ENCODE measurements at places on chromosomes 3 and 15.

- DNase-seq = peak; percentile 68
These were observed 832 bp downstream of the TGFBR2 start for GRCh38 chr3:30607032-30607833.

- DNase-seq = no peak
These were observed 606.8 kb downstream of the UNC13C start for GRCh38 chr15:54585063-54585462.

GRCh38 chr3:135228201-135228600 lies 433.1 kb downstream of the EPHB1 start:
- no peak for DNase-seq

GRCh38 chr15:26475554-26475953 lies 297.3 kb downstream of the GABRB3 start:
- no peak for DNase-seq

- DNase-seq = no peak
These were observed 30.8 kb downstream of the SH3GL3 start for GRCh38 chr15:83477808-83478537.

DNA sequence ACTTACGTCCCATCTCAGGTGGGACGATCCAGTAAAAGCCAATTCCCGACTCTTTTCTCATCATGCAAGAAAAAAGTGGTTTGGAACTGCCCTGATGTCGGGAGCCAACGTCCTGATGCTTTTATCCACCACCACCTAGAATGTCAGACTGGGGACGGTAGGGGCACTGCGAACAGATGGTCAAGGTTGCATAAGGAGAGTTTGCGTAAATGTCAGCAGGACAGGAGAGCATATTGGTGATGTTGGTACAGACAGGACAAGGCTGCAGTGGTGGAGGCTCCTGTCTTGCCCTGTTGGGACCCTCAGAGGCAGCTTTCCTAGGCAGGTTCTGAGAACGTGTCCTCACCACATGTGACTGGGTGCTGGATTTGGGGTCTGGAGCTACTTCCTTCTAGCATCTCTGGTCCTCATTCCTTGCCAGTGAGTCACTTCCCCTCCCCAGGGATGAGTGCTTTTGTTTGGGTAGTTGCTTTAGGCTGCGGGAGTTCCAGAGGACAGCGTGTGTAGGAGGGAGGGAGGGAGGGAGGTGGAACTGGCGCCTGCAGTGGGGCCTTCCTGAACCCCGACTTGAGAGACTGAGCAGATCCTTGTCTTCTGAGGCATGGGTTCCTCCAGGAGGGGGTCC lies 21.0 kb downstream of the THSD4 start:
- DNase-seq = peak; percentile 92

DNA sequence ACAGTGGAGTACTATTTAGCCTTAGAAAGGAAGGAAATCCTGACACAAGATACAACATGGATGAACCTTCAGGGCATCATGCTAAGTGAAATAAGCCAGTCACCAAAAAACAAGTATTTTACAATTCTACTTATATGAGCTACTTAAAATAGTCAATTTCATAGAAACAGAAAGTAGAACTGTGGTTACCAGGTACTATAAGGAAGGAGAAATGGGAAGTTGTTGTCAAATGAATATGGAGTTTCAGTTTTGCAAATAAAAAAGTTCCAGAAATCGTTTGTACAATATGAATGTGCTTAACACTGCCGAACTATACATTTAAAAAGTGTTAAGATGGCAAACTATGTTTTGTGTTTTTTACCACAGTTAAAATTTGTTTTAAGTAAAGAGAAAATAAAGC lies 26.8 kb downstream of the TRANK1 start:
- no peak for DNase-seq

GRCh38 chr3:122322095-122323075 lies 2.7 kb upstream of the CSTA start:
- no peak for DNase-seq

GRCh38 chr15:79311901-79312553 lies 1.1 kb downstream of the TMED3 start:
- DNase-seq = no peak

GRCh38 chr15:66294157-66294931 lies 976 bp downstream of the DIS3L start:
- DNase-seq = no peak

GRCh38 chr3:71226565-71227269 lies 356.8 kb downstream of the FOXP1 start:
- no peak for DNase-seq

DNA sequence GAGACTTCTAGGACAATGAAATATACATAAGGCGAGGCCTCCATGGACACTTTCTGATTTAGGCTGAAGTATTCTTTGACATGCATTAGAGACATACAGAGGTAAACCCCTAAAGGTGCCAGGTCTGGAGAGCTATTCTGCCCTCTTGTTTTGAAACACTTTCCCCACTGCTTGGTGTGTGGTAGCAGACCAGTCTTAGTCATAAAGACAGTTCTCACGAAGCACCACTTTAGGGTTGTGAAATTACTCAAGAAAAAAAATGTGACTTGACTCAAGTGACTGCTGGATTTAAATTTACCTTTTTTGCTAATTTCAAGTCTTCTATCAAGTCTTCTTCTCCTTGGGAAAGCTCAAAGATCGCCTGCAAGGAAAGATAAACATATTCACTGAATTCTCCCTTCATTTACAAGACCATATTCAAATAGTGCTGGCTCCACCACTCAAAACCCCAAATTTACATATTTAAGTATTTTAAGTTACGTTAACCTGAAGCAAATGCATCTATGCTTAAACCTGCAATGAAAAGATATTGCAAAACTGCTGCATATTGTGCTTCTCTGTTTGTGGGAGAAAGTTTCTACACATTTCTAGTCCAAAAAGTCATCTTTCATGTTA lies 48.4 kb downstream of the ARHGEF3 start:
- no peak for DNase-seq

DNA sequence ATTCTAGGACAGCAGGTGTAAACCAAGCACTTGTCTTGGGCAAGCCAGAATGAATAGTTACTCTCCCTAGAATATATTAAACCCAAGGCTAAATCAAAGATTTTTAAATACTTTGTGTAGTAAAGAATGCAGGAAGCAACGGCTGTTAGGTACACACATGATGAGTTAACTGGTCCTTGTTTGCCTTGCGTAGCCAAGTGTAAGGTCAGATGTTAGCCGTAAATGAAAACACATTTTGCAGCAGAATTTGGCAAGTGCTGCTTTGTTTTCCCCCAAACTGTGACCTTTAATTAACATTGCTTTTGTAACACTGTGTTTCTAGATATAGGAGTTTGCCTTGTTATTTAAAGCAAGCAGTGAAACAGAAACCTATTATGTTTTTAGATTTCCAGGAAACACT lies 368.7 kb downstream of the IL5RA start:
- no peak for DNase-seq

DNA sequence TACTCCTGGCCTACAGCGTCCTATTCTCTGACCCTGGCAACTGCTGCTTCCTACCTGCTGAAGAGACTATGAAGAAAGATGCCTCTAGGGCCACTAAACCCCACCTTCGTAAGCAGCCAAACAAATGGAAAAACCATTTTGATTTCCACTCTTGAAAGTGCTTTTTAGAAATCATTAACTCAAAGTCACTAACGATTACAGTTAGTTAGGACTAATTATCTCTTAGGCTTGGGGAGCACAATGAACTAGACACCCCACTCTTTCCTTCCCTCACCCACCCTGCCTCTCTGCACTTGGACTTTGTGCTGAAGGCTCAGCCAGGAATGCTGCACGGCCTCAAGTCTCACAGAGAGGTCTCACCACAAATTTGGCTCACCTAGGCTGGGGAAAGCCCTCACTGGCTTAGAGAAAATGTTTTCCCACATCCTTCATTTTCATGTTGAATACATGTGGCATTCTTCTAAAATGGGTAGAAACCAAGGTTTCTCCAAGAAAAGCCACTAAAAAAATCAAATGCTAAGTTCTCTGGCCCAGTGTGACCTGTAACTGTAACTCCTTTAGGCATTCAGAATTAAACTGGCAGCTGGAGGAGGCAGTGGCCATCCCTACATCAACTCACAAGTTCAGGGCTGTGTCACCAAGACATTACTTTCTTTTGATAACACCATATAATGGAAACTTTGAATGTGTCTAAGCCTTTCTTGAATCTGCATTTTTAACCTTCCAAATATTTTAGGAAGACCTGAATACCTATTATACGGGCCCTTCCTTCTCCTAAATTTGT lies 47.1 kb downstream of the NPTN start:
- DNase-seq = no peak

DNA sequence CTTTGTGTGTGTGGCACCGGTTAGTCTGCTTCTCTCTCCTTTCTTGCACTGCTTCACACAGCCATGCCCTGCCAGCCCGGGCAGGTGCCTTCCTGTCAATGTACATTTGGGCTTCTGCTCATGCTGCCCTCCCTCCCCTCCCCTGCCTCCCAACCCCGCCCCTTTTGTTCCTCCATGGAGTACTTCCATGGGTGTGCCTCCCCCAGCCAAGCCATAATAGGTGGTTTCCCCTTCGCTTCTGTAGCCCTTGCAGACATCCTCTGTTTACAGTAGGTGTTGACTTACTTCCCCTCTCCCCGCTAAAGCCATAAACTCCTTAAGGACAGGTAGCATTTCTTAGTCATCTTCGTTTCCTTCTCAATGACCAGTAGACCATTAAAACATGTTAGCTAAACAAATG lies 31.8 kb upstream of the CRTC3 start:
- DNase-seq = no peak

DNA sequence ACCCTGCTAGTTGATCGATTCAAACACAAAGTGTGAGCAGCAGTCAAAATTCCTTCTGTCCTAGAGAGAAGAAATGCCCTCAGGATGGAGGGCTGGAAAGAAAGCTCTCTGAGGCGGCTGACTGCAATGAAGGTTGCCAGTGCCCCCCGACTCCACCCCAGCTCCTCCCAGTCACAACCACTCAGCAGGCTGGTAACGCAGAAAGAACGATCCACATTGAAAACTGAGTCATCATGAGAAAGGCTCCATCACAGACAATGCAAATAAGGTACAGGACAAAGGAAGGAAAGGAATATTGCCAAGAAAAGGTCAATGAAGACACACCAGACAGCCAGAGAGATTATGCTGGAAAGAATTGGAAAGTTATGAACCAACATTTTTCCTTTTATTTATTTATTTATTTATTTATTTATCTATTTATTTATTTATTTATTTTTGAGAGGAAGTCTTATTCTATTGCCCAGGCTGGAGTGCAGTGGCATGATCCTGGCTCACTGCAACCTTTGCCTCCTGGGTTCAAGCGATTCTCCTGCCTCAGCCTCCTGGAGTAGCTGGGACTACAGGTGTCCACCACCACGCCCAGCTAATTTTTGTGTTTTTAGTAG lies 17.4 kb upstream of the VGLL4 start:
- no peak for DNase-seq

DNA sequence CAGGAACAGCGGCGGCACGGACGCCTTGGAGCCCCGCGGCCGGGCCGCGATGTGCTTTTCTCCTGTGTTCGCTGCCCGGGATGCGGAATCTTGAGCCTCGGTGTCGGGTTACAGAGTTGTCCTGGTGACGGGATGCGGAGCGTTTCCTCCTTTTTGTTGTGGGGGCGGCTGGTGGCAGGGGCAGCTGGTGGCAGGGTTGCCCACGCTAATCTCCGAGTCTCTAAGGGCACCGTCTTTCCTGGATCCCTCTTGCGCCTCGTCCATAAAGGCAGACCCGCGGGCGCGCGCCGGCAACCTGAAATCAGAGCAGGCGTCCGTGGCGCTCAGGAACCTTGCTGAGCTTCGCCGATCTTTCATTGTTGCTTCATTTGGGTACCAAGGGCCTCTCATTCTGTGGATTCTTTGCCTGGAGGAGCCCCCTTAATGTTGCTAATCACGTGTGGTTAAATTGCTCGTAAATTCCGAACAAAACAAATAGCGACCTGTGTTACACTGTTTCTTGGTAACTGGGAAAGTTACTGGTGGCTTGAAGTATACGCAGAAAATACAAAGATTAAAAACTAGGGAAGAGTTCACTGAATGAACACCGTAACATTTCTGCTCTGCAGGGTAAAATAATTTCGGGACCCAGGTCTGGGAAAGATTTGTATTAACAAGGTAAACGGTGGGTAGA lies 844 bp upstream of the PFN2 start:
- DNase-seq = peak; percentile 68

- no peak for DNase-seq
These were observed 21.7 kb upstream of the TPM1 start for GRCh38 chr15:63020759-63021430.

GRCh38 chr3:53384465-53385423 lies 37.4 kb upstream of the DCP1A start:
- DNase-seq = no peak

GRCh38 chr15:67024314-67024997 lies 40.9 kb upstream of the SMAD3 start:
- DNase-seq = no peak

- no peak for DNase-seq
These were observed 583.9 kb downstream of the NTRK3 start for GRCh38 chr15:87672309-87673288.

GRCh38 chr15:50390554-50391264 lies 33.5 kb upstream of the USP8 start:
- no peak for DNase-seq

GRCh38 chr3:196207833-196208607 lies 3.2 kb downstream of the ZDHHC19 start:
- no peak for DNase-seq

DNA sequence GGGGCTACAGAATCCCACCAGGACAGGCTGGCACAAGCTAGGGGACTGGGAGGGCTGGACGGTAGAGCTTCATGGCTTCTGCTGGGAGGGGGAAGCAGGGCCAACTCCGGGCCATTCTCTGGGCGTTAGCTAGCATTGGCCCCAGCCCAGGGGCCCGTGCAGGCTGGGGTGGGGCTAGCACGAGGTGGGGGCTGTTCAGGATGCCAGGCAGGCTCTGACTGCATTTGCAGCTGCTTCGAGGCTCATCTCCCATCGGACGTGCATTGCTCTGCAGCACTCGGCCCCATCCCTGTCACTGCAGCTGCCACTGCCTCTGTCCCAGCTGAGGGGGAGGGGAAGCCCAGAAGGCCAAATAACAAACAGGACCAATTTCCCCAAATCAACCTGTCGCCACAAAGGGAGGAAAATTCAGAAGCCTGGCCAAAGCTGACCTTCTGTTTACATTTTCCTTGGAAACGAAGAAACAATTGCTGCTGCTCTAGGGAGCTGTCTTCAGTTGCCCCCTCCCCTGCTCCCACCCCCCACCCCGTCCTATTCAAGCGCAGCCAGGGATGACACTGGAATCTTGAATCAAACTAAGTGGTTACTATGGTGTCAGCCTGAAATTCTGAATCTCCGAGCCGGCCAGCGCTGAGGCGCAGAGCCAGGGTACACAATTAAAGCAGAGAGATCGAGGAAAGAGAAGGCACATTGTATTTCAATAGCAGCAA lies 138.8 kb upstream of the PRR20G start:
- DNase-seq = no peak

GRCh38 chr3:125325746-125326145 lies 49.4 kb downstream of the ZNF148 start:
- no peak for DNase-seq

GRCh38 chr3:36606871-36607765 lies 157.2 kb downstream of the DCLK3 start:
- DNase-seq = no peak

- DNase-seq = no peak
These were observed 105.9 kb upstream of the HERC1 start for GRCh38 chr15:63939531-63940130.

- no peak for DNase-seq
These were observed 391.3 kb upstream of the TPRG1 start for GRCh38 chr3:188780193-188781147.

All from RWPE2 (cell line).